NCI-H774 (cell line): ENCODE measurements at places on chromosomes 11 and 22.

DNA sequence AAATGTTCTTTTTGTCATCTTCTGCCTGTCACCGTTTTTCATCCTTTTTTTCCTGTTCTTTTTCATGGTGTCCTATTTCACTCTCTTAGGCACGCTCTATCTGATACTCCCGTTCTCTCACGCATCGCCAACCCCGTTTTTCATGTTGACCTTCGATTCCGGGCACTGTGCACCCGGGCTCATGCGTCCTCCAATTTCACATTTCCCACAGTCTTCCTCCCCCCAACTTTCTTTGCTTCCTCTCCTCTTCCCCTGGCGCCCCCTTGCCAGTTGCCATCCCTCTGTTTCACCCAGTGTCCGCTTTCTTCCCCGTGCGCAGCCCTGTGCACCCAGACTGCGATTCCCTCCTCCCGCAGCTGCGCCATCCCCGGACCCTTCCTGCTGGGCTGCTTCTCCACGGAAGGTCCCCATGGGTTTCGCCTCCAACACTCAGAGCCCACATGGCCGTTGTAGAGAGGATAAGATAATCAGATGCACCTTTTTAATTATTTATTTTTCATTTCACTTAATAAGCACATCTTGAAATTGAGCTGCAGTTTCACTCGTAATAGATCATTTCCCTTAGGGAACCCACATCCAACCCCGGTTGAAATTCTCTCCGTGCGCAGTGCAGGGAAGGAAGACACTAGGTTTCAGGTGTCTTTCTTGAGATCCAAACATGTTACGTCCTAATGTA, 791.1 kb downstream of the NTM start:
- DNase-seq = no peak

GRCh38 chr11:72239313-72239848, 4.6 kb downstream of the PHOX2A start:
- DNase-seq = peak; percentile 52

DNA sequence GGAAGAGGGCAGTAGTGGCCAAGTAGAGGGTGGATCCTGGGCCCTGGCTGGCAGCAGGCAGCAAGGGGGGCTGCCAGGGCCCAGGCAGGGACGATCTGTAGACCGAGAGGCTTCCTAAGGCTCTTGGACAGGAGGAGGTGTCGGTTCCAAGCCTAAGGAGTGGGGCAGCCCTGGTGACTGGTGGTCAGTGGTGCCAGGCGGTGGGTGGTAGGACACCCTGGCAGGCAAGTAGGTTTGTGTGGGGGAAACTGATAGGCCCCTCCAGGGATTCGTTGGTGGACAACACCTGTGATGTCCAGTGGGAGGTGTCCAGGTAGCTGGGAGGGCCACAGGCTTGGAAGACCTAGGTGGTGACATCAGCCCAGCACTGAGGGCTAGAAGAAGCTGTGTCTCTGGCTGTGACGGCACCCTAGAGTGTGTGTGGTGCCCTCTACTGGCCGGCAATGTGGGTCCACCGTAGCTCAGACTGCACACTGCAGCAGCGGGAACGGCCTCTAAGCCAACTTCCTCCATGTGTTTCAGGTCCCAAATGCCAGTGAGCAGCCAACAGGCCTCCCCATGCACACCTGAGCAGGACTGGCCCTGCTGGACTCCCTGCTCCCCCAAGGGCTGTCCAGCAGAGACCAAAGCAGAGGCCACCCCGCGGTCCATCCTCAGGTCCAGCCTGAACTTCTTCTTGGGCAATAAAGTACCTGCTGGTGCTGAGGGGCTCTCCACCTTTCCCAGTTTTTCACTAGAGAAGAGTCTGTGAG, 9.4 kb upstream of the SAMM50 start:
- peak; percentile 3 for DNase-seq

DNA sequence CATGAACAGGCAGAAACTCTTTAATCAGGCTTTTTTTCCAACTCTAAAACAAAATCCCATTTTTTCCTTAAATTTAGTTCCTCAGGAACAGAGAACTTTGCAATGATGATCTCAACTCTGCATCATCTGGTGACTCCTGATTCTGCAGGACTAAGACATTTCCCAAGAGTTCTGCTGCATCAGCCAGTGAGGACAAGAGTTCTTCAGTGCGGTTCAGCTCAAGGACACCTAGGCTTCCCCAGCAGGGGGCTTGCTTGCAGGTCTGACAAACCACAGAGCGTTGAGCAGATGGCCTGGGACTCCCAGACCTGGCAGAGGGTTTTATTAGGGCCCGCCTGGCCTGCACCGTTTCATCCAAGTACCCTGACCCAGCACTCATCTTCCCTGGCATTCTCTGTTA, 6.4 kb downstream of the CDCA5 start:
- no peak for DNase-seq

GRCh38 chr11:15707971-15708370, 593.2 kb downstream of the INSC start:
- DNase-seq = peak; percentile 64

DNA sequence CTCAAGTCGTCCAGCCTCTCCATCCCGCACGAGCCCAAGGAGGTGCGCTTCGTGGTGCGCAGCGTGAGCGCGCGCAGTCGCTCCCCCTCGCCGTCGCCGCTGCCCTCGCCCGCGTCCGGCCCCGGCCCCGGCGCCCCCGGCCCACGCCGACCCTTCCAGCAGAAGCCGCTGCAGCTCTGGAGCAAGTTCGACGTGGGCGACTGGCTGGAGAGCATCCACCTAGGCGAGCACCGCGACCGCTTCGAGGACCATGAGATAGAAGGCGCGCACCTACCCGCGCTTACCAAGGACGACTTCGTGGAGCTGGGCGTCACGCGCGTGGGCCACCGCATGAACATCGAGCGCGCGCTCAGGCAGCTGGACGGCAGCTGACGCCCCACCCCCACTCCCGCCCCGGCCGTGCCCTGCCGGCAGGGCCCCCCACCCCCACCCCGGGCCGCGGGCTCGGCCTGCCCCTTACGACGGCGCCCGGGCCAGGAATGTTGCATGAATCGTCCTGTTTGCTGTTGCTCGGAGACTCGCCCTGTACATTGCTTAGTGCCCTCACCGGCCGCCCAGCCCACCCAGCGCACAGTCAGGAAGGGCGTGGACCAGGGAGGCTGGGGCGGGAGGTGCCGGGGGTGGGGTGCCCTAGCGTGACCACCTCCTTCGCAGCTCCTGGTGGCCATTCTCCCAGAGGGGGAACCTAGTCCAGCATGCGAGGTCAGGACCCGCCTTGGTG, 6.9 kb upstream of the ACR start:
- no peak for DNase-seq

DNA sequence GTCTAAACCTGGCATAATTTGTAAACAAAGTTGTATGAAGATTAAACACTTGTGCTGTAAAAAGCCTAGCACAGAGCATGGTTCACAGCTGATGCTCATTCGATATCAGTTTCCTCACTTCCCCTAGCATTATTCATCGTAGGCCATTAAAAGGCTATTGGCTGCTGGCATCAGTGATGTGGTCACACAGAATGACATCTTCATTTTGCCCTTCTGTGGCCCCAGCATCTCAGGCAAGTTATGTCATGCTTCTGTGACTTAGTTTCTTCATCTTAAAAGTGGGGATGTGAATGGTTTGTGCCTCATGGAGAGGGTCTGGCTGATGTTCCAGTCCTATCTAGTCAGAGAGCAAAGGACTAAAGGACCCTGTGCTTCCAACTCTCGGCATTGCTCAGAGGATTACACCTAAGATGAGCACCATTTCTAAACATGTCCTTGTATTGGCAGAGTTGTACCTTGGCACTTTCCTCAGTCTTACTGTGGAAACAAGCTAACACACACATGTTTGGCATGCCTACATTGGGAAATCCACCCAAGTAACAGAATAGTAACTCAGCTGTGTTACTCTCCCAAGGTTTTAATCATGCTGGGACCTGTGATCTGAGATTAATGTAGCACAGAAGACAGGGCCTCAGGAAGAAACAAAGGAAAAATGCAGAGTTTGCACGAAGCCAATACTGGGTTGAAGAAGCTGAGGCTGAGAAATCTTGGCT, 83.5 kb upstream of the OR9Q1 start:
- no peak for DNase-seq

DNA sequence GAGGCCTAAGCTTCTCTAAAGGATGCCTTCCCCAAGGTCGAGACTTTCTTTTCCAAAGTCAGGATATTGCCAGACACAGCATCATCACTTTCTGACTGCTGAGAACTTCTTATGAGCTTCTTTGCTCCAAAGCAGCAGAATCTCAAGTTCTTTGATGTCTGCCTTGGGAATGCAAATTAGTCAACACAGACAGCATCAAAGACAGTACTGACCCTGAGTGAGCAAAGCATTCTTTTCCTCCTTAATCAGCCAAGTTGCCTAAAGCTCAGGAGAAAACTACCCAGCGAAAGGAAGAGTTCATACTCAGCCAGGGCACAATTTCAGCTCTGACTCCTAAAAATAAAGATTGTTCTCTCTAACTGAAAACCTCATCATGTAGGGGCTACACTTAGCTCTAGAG, 98.0 kb downstream of the SLC36A4 start:
- DNase-seq = no peak

- no peak for DNase-seq
These were observed 4.3 kb upstream of the ACR start for GRCh38 chr22:50733521-50734342.

- DNase-seq = no peak
These were observed 675.3 kb downstream of the BRD1 start for GRCh38 chr22:49152127-49152938.

GRCh38 chr11:64844330-64845128, at the start of gene CDC42BPG:
Gene CDC42BPG (minus strand): TSS chr11:64844653. CDS start chr11:64844569, 84 bp downstream.
- peak; percentile 94 for DNase-seq

GRCh38 chr11:123318623-123319022, 111.4 kb upstream of the GRAMD1B start:
- no peak for DNase-seq

- DNase-seq = no peak
These were observed 30.2 kb downstream of the CARD18 start for GRCh38 chr11:105109321-105109720.

- DNase-seq = no peak
These were observed 77.4 kb downstream of the GGTLC2 start for GRCh38 chr22:22721681-22722354.

DNA sequence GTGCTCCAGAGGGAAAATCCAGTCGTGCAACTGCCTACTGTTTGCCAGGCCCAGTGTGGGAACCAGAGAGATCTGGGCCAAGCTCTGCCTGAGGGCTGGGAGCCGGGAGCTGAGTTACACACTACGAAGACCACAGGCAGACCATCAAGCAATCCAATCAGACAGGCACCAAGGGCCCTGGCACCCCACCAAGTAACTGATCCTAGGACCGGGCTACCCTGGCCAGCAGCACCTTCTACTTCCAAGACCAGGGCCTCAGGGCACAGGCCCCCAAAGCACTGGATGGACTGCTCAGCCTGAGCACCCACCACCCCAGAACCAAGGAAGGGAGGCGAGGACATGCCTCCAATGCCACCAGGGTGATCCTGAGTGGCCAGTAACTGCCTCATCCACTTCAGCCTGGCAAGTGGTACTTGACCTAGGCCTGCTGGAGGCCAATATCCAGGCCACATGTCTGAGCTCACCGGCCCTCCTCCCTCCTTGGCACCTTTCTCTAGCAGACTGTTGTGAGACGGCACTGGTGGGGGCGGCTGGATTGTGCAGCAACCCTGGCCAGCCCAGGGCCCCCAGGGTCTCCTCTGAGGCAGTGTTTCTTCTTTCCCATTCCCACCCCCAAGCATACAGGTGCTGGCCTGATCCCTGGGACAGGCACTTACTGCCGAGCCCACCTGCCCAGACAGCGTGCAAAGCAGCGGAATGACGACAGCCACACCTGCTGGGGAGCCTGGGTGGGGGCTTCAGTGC, 20.7 kb upstream of the ARFGAP3 start:
- no peak for DNase-seq

DNA sequence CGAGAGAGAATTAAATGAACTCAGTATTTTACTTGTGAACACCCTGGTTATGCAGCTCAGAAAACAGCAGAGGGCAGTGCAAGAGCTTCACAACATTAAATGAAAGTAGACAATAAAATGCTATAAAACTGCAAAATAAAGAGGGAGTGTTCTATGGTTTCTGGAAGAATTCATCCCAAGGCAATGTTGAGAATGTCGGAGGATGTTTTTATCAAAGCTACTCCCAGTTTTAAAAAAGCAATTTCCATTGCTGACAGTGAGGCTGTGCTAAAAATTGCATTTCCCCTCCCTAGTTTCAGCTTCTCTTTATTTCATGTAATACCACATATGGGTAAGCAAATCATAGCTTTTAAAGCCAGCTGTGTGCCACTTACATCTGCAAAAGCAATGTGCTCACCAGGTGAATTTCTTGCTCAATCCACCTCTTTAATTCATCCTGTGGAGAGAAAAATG, 296.8 kb downstream of the RAB38 start:
- DNase-seq = peak; percentile 27

- DNase-seq = no peak
These were observed 36.5 kb upstream of the TOLLIP start for GRCh38 chr11:1345737-1346513.

DNA sequence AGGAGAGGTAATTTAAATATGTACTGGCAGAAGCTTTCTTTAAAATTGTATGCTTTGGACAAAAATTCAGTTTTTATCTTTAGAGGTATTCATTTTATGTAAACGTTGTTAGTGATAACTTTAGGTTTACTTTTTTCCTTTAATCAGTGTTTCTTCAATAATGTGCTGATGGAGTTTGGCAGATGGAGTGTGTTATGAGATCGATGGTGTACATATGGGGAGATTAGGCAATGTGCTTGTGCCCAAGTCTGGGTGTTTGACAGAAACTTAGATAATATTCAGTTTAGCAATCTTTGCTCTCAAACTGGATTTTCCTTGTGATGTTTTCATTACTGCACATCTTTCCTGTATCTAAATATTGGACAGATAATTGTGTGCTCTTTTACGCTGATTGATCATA, 425.4 kb downstream of the JRKL start:
- DNase-seq = no peak

DNA sequence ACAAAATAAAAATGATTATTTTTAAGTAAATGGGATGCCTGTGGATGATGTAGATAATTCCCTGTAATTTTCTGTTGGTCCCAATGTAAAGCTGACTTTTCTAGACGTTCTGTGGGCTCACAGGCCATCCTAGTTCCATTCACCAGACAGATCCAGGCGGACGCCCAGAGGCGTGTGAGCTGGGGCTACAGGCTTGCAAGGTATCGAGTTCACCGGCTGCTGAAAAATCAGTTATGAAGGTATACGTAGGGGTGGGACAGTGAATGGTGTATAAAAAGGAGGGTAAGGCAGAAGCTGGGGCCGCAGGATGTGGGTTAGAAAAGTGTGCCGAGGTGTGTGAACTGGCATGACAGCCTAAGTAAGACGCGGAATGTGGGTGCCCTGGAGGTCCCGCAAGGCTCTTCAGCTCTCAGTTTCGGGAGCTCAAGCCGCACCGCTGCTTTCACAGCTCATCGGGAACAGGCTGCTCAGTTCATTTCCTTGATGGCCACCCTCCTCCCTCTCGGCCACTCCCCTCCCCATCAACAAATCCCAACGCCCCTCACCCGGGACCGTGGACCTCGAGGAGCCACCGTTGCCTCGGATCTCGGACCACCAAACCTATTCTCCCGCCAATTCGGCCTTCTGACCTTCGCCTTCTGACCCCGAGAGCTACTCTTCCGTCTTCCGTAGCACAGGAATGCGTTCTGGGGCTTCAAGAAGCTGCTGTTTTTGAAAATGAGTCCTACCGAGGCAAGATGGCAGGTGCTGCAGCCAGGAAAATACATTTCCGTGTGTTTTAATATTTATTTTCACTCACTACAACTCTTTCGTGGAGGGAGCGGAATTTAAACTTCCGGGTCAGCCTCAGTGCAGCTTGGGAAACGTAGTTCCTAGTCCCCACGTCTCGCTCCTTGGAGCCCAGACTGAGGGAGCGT, at the start of gene XNDC1N:
Gene XNDC1N (minus strand): TSS at position 775 of the 917 bp plus-strand sequence. CDS start 5,241 bp downstream, outside the sequence.
- peak; percentile 95 for DNase-seq
